Tibial nerve (tissue), 4 donors: ENCODE measurements at places on chromosomes 2 and 18.

GRCh38 chr18:22710673-22711191 is 222.4 kb upstream of the RBBP8 start:
- no peak for DNase-seq

- no peak for DNase-seq
Measured at GRCh38 chr2:217152831-217153230, 293.0 kb upstream of the TNP1 start.

DNA sequence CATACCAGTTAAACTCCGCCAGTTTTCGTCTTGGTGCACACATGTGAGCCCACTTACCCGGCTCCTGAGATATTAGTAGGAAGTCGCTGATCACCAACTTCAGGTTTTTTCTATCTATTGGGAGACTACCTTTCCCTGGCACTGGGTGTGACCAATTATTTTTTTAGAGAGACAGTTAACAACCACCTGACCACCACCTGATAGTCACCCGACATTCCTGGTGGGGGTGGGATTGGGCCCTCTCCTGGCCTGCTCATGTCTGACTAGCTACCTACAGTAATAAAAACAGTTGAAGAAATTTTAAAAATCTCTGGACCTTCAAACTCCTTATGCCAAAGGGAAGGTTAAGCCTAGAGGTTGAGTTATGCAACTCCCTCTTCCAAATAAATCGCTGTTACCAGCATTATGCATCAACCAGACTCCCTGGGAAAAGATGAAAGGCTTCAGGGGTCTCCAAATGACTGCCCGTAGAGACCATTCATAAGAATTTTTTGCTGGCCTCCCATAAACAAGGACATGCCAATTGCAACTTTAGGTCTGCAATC is 27.8 kb downstream of the CREG2 start:
- no peak for DNase-seq

DNA sequence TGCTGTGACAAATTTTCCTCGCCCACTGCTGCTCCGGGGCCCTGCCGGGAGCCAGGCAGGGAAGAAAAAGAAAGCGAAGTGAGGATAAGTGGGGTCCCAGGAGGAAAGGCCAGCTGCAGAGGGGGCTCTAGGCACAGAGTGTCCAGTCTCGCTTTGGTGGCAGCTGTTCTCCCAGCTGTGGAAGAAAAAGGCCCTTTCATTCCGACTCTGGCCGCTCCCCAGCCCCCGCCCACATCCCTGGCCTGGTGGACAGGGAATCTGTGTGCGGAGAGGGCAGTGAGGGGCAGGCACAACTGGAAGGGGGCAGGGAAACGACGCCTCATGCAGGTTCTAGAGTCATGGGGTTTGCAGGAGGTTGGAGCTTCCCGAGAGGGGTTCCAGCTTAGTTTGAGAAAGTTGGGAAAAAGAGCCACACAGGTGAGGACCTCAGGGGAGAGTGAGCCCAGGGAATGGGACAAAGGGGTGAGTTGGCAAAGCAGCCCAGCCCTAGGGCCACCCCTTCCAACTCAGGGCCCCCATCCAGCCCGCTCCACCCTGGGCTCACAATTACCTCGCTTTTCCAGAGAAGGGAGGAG is 1.8 kb downstream of the RTKN start:
- DNase-seq, result peak; percentile 86

- no peak for DNase-seq
Measured at GRCh38 chr2:14081521-14081920, 551.0 kb upstream of the LRATD1 start.

DNA sequence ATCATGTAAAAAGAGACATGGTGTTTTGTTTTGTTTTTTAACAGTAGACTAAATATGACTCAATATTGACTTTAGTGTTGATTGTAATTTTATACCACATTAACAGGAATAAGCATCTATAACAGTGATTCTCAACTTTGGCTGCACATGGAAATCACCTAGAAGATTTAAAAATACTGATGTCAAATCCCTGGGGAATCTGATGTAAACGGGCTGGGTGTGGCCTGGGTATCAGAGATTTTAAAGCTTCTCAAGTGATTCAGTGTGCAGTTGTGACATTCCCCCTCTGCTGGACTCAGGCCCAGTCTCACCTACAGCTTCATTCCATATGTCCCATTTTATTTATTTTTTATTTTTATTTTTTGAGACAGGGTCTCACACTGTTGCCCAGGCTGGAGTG is 82.8 kb upstream of the ATP8B1 start:
- DNase-seq, result no peak

GRCh38 chr2:143426296-143426695 is 297.1 kb downstream of the ARHGAP15 start:
- DNase-seq, result no peak

DNA sequence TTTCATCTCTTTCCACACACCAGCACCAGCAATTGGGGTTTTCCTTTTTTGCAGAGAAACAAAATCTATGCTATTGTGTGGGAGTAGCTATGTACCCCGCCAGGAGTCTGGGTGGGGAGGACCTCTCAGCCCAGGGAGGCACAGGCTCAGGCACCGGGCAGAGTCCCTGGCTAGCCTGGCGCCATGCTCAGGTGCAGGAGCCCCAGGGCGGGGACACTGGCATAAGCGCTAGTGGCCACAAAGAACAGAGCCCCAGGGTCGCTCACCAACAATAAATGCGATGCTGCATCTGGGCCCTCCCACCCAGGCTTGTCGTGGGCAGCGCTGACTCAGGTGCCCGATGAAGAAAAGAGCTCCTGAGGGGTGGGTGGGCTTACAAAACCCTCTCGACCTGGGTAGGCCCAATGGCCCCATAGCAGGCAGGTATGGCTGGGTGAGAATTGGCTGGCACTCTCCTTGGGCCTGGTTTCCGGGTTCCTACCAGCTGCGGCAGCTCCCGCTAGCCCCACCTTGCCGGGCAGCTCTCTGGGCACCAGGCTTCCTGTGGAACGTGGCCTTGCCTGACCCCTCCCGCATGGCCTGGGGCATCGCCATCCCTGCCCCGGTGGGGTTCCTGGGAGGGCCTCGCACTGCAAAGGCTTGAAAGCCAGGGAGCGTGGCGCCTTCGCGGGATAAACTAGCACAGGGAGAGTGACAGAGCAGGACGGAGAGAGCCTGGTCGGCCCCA is 31.8 kb upstream of the COL6A3 start:
- no peak for DNase-seq

- no peak for DNase-seq
Measured at GRCh38 chr2:240884221-240884620, 11.7 kb downstream of the MAB21L4 start.

DNA sequence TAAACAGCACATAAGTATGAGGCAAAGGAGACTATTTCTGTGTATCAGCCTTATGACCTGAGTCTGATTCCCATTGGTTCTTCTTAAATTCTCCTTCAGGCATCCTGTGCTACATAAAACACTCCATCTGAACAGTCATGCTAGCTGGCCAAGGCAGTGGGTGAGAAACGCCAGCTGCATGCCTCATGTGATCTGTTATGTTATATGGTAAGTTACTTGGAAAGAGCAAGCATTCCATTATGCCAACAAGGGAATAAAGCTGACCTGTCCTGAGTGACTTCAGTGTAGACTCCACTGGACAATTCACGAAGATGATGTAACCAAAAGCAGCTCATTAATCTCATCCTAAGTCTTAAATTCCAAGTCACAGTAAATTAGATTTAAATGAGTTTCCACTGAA is 216.5 kb upstream of the FN1 start:
- no peak for DNase-seq

DNA sequence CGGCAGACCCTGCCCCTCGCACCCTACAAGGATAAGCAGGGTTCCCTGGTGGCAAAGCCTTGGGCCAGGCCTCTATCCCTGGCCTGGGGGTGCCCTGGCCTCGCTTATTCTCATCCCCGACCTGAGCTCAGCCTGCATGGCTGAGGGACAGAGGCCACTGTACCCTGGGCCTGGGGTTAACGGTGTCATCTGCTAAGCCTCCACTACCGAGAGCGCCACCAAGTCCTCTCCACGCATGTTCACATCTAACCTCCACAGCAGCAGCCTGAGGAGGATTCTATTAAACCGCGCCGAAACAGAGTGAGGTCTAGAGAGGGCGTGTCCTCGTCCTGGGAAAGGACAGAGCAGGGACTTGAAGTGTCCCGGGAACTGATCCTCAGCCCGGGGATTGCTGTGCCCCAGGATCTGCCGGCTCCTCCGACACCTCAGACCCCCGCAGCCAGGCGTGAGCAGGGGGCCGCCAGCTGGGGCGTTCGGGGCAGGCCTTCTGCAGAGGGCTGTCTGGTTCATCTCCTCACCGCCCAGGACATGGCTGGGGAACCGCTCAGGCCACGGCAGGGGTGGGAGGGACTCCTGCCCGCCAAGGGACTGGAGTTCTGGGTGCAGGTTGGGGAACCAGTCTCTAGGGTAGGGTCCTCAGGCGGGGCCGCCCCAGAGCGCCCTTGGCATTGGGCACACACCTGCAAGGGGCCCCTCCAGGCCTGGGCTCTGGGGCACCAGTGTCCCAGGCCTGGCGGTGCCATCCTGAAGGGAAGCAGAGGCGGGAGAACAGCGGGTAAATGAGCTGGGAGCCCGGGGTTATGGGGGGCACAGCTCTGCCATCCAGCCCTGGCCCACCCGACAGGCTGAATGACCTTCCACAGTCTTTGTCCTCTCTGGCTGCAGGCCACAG is 68.0 kb upstream of the SMAD7 start:
- no peak for DNase-seq

GRCh38 chr2:43038034-43038695 is 188.2 kb downstream of the ZFP36L2 start:
- DNase-seq, result no peak
